Fibroblast of skin of abdomen (primary cell): ENCODE measurements at places on chromosomes 7 and 10.

GRCh38 chr10:5135581-5135980 lies 41.4 kb downstream of the AKR1C3 start:
- no peak for DNase-seq

- no peak for DNase-seq
Measured at GRCh38 chr7:151451626-151452571, 12.0 kb upstream of the CRYGN start.

- DNase-seq: no peak
Measured at GRCh38 chr10:12107781-12108180, 21.7 kb upstream of the SEC61A2 start.

GRCh38 chr10:105328503-105329133 lies 687.5 kb downstream of the SORCS3 start:
- peak; percentile 8 for DNase-seq

DNA sequence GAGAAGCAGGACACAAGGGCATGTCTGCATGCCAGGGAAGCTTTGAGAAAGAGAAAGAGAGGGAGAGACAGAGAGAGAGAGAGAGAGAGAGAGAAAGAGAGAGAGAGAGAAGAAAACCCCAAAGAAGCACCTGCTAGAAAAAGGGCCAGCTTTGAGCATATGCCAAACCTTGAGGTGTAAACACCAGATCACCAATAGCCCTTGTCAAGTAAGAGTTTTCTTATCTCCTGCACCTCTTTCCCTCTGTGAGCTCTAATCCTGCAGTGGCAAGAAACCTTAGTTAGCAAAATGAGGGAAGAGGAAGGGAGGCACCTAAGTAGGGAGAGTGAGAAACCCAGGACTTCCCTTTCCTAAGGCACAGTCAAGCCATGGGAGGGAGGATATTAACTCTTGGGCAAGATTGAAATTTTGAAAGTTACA lies 11.3 kb upstream of the TRDMT1 start:
- DNase-seq: no peak

- DNase-seq: no peak
Measured at GRCh38 chr10:131013281-131013912, 298.1 kb downstream of the TCERG1L start.

DNA sequence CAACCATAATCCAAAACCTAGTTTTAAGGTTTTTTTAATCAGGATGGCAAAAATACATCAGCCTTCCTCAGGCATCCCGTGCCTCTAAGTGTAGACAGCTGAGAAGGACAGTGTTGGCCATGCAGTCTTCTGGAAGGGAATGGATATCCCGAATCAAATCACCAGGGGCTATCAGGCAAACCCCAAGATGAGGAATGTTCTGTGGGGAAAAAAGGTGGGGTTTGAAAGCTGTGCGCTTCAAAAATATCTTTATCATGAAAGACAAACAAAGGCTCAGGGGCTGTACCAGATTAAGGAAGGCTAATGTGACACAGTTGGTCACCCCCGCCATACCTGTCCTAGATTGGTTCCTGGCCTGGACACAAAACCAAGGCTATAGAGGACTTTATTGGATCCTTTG lies 5.4 kb downstream of the TMEM273 start:
- DNase-seq: no peak

- DNase-seq: no peak
Measured at GRCh38 chr7:123054357-123055133, 59.0 kb upstream of the TAS2R16 start.

GRCh38 chr10:82411416-82411815 lies 536.4 kb downstream of the NRG3 start:
- DNase-seq: no peak

- DNase-seq: no peak
Measured at GRCh38 chr7:76997381-76998284, 34.5 kb downstream of the SPDYE17 start.

DNA sequence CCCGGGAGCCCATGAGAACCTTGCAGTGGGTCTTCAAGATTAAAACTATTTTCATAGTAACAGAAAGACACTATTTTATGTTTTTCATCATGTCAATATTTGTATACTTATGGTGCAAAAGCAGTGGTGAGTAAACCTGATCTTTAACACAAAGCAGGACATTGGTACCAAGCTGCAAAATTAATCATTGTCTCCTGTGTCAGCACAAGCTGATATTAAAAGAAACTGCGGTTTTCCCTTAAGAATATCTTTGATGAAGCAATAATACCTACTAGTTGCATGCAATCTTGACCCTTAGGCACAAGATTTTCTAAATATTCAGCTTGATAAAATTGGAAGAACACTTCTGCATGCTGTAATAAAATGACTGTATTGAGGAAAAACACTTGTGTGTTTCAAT lies 121.7 kb downstream of the MDFIC start:
- DNase-seq: no peak

DNA sequence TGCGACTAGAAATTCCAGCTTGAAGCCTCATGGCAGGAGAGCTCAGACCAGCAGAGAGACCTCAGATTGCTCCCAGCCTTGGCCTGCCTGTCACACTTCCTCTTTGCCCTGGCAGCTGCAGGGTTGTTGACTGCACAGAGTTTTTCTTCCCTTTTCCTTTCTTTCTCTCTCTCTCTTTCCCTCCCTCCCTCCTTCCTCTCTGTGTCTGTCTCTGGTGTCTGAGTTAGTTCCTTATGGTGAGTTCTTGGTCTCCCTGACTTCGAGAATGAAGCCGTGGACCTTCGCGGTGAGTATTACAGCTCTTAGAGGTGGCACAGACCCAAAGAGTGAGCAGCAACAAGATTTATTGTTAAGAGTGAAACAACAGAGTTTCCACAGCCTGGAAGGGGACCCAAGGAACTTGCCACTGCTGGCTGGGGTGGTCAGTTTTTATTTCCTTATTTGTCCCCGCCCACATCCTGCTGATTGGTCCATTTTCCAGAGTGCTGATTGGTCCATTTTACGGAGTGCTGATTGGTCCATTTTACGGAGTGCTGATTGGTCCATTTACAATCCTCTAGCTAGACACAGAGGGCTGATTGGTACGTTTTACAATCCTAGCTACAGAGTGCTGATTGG lies 266.3 kb downstream of the RPS24 start:
- DNase-seq: no peak

DNA sequence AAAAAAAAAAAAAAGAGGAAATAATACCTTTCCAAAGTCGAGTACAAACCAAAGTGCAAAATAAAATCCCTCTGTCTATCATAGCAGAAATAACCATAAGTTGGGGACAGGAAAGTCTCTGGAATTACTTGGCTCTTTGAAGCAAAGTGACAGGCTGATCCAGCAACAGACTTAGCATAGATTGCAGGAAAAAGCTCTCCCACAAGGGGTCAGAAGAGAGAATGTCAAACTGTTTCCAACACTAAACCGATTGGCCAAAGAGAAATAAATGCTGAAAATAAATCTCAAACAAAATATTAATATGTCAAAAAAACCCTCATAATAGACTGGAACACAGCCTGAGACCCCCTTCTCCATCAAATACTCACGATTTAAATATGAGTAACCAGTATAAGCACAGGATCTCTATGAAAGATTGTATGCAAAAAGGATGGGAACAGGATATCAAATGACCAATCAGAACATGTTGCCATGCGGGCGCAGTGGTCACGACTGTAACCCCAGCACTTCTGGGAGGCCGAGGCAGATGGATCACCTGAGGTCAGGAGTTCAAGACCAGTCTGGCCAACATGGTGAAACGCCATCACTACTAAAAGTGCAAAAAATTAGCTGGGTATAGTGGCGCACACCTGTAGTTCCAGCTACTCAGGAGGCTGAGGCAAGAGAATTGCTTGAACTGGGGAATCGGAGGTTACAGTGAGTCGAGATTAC lies 1000.7 kb upstream of the LRRN3 start:
- peak; percentile 12 for DNase-seq

GRCh38 chr10:93436591-93437085 lies 45.5 kb downstream of the MYOF start:
- DNase-seq: peak; percentile 98

- DNase-seq: peak; percentile 98
Measured at GRCh38 chr7:132739271-132739955, 163.1 kb upstream of the PLXNA4 start.

DNA sequence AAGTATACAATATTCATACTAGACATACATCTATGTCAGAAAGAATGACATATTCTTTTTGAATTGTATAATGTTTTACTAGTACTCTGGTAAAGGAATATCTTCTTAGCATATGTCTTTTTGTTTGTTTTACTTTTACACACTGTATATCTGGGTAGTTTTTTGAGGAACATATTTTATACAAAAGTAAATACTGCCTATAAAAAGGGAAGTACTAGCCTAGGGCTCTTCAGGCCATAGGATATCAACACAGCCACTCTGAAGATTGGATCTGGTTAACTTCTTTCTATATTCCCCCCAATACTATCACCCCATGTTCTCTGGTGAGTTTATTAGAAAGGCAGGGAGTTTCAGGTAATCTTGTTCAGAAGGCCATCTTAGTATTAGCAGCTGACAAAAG lies 134.6 kb downstream of the ZNF438 start:
- no peak for DNase-seq

- peak; percentile 34 for DNase-seq
Measured at GRCh38 chr10:42482411-42482810, 156.0 kb downstream of the ZNF33B start.

DNA sequence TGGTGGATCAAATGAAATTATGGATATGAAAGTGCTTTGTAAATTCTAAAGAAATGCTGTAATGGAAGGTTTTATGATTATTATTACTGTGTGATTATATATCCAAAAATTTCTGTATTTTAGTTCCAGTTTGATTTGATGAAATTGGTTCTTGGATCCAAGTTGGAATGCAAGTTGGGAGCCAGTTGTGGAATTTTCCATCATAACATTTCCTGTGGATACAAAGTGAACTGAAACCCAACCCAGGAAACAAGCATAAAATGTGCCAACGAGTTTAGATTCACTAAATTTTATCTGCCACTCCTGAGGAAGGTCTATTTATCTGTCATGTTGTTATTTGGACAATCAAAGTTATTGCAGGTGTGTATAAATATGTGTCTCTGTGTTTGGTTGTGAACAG lies 131.4 kb upstream of the MDFIC start:
- no peak for DNase-seq
